ENCODE measurements at places on chromosomes 5 and 9.

GRCh38 chr9:77759391-77759790 is 111.3 kb upstream of the GNA14 start:
- no peak for DNase-seq

DNA sequence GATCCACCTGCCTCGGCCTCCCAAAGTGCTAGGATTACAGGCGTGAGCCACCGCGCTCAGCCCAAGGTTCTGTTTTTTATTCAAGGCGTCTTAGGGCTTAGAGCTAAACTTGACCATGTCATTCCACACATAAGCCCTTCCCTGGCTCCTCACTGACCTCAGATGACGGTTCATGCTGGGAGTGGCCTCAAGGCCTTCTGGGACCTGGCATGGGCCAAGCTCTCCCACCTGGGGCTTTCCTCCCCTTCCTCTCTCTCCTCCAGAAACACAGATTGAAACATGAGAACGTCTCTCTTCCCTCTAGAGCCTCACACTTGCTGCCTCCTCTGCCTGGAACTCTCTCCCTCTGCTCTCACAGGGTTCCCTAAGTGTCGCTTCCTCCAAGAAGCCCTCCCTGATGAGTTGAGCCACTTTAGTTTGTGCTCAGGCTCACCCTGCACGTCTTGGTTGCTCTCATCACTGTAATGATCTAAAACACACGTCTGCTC is 155.6 kb upstream of the IER5L start:
- no peak for DNase-seq

DNA sequence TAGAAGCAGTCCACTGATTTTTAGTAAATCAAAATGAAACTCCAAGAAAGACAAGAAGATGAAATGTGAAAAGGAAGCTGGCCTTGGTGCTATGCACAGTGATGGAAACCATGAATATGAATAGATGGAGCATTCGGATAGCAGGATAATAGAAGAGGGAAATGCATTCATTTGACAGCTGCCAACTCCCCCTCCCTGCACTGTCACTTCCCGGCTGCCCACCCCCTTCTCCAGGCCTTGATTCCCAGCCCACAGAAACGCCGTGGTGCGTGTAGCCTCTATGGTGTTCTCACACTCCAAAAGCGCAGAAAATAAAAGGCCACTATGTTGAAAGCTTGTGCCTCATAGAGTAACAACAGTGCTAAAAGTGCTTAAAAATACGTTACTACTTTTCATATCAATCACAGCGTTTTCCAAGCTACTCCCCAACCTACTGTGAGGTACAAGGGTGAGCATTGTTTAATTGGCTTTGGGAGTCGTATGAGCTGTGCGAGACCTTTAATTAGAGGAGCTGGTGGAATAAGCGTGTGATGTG is 26.1 kb upstream of the IFNK start:
- no peak for DNase-seq

DNA sequence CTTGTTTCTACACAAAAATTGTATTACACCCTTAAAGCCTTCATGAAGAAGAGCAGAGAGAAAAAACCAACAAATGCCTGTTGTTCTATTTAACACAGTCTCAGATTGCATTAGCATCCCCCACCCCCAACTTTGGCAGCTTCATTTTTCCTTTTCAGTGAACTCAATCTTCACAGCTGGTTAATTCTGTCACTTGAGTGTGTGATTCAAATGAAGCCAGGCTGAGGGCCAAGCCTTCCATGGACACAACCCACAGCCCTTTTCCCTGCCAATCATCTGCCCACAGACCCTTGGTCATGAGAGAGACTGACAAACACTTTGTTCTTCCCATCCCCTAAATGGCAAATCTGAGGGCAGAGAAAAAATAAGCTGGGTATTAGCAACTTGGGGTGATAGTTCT is 217.5 kb upstream of the NMUR2 start:
- no peak for DNase-seq

DNA sequence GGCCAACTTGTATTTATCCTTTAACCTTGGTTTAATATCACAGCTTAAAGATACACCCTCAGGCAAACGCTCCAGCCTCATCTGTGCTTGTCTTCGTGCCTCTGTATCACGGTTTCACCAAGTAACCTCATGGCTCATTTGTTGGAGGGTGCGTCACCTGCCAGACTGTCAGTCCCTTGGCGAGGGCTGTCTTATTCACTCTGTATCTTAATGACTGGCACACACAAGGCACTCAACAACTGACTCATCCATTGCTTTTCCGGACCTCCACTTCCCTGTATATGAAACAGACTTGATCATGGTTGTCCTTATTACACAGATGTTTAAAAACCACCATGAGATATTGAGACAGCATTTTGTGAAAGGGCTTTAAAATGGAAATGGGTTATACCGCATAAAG is 28.0 kb downstream of the LCP2 start:
- no peak for DNase-seq

GRCh38 chr5:14399054-14399692 is 182.4 kb upstream of the OTULINL start:
- DNase-seq = no peak

GRCh38 chr5:132661231-132662003 is 3.4 kb downstream of the IL13 start:
- DNase-seq = no peak

- DNase-seq = no peak
Observed at GRCh38 chr9:75133396-75133795, 45.1 kb downstream of the OSTF1 start.

DNA sequence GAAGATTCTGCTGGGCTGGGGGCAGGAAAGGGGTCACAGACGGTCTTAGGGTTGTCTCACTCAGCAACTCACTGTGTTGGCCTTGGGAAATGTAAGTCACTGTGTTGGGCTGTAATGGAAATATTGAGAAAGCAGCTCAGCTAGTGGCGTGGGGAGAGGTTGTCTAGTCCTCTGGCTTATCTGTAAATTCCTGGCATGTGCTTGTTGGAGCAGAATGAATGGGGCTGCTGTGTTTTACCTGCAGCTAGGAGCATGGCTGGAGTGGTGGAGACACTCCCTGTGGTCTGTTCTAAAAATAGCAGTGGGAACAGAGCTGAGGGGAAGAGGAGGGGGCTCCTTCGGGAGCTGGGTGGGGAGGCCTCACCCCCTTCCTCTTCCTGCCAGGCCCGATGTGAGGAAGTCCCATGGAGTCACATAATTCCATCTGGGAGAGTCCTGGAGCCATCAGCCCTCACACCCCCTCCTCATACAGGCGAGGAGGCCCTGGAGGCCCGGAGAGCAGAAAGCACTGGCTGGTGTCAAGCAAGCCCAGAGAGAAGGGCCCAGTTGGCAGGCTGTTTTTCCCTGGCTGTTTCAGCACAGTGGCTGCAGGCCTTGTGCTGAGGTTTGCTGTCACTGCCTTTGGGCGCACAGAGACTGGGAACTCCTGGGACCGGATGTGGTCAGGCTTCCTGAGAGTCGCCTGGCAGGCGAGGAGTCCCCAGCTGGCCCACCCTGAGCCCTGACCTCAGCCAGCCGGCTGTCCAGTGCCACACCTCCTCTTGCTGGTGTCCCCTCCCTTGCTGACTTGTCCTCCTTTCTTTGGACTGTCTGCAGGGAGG is 84.9 kb downstream of the RGS3 start:
- no peak for DNase-seq

- no peak for DNase-seq
Observed at GRCh38 chr9:114908805-114909448, 21.5 kb downstream of the TNFSF8 start.
